ENCODE measurements at places on chromosomes 6 and 20.

GRCh38 chr20:34705008-34705396, 858 bp downstream of the TP53INP2 start:
- DNase-seq, result no peak

DNA sequence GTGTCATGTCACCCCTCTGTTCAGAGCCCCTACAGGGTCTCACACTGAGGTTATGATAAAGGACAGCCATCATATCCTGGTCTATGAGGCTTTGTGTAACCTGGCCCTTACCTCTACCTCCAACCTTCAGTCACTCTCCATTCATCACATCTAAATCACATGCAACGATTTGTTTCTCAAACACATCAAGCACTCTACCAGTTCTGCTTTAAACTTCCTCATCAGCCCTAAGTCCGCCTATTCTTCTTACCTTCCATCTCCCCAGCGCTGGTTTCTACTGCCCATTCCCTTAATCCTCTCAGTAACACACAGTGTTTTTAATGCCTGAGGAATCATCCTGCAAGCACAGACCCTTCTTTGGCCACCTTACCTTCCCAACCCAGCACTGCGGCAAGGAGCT, 17.9 kb upstream of the BACH2 start:
- no peak for DNase-seq

DNA sequence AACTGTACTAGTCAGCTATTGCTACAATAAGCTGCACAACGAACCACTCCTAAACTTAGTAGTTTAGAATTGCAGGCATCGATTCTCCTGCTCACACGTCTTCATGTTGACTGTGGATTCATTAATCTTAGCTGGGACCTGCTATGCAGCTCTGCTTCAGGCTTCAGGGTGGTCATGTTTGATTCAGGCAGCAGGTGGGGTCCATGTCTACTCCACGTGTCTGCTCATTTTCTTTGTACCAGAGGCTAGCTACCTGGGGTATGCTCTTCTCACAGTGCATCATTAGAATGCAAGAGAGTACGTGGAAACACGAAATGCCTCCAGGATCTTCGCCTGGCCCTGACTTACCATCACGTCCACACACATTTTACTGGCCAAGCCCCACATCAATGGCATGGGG, 64.5 kb upstream of the RIN2 start:
- no peak for DNase-seq

DNA sequence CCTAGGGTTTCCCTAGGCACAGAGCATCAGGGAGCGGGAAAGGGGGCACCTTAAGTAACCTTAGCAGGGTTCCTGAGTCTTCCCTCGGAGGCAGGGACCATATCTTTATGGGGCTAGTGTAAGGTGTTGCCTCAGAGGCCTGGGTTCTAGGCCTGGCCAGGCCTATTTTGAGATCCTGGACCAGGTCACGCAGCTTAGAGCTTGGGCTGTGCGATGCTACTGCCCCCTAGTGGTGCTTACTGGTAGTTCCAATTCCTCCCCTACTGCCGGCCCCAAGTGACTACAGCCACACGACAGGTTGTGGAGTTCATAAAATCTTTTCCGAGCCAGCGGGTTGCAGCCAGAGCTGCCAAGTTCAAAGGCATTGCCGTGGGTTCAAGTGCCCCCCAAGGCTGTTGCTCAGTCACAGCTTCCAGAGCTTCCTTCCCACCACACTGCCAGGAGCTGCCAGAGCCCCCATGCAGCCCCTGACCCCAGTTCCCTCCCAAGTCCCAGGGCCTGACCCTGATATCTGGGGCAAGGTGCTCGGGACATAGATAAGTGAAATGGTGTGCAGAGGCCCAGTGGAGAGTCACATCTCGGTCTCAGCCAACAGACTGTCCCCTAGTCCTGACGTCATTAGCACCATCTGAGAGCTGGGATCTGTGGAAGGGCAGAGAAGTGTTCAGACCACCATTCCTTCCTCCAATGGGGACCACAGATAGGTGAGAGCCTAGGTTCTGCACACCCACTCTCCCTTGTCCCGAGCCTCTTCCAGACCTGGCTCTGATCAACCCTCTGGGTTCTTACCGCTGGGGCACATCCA, 3.3 kb downstream of the LRRC73 start:
- peak; percentile 71 for DNase-seq

- no peak for DNase-seq
Measured at GRCh38 chr6:44036699-44037101, 90.6 kb downstream of the MRPL14 start.

- DNase-seq, result no peak
Measured at GRCh38 chr6:30679765-30680535, 6.5 kb downstream of the PPP1R18 start.

GRCh38 chr6:10550764-10551163, 29.6 kb downstream of the GCNT2 start:
- no peak for DNase-seq

GRCh38 chr6:67285770-67286495, 1349.1 kb upstream of the ADGRB3 start:
- DNase-seq, result no peak

DNA sequence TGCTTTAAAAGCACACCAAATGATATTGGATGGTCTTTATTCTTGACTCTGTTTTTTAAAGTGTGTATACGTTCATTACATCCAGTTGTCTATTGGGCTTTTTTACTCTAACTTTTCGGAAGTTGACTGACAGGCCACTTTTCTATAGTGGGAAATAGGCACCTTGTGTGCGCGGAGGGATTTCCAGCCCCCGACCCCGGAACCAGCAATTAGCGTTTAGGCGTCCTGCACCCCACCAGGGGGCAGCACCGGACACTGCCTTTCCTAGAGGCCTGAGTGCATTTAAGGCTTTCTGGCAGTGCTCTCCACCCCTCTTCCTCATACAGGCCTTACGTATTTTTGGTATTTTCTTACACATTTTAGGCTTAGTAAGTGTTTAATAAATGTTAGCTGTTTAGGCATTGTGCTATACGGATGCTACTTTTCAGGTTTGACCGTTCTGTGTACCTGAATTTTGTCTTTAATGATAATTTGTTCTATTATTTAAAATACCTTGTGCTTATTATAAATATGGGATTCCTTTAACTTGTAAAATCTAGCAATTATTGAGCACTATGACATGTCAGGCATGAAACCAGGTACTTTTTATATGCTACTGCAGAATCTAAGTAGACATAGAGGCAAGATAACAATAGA, 231.8 kb downstream of the BCKDHB start:
- no peak for DNase-seq

Measured in left renal pelvis (tissue), 4 donors.